Omental fat pad (tissue), 4 donors: ENCODE measurements at places on chromosomes 12 and 14. TPM values are rescaled to one million over a fixed set of nuclear protein-coding genes. Genes with fewer than 3 reads are reported as not detected.

- no peak for DNase-seq
These were observed 93.1 kb downstream of the DDHD1 start for GRCh38 chr14:53060046-53060445.

- no peak for DNase-seq
These were observed 2.4 kb downstream of the SLC17A8 start for GRCh38 chr12:100359248-100359647.

- no peak for DNase-seq
These were observed 211.4 kb downstream of the NTF3 start for GRCh38 chr12:5643266-5643665.

- DNase-seq, result no peak
These were observed 183.8 kb downstream of the DPF3 start for GRCh38 chr14:72709916-72710611.

DNA sequence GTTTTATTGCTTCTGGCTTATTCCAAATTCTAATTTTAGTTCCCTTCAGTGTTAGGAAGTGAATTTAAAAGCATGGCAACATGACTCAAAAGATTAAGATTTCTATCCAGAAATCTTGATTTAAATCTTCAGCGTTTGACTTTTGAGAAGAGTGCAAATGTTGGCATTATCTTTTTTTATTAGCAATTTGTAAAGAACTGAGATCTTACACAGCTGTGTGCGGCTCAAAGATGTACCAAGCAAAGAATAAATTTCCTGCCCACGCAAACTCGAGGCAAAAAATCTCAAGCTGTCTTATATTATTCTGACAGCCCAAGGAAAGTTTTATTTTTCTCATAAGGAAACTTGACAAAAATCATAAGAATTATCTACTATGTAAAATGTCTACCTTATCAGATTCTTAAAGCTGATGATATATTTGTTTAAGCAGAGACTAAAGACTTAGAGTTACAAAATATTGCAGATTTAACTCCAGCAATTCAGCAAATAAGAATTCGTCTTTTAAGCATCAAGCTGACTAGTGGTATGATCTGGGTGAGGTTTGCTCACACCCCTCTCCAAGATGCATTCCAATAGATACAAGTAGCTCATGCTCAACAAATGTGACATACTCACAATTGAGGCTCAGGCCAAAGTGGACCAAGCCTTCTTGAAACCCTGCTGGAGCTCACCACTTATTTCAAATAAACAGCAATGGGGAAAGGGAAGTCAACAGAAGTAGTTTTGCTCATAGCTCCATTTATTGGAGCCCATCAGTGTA, 47.4 kb upstream of the POC1B start:
- no peak for DNase-seq

- DNase-seq, result no peak
These were observed 20.3 kb downstream of the PPM1H start for GRCh38 chr12:62914443-62915203.

MTERF2 gene
- 9.9 TPM for total RNA-seq

OR4K17 gene
- not detected for total RNA-seq
